ENCODE measurements at places on chromosomes 11 and 22. TPM values are rescaled to one million over a fixed set of nuclear protein-coding genes. Genes with fewer than 3 reads are reported as not detected.

DNA sequence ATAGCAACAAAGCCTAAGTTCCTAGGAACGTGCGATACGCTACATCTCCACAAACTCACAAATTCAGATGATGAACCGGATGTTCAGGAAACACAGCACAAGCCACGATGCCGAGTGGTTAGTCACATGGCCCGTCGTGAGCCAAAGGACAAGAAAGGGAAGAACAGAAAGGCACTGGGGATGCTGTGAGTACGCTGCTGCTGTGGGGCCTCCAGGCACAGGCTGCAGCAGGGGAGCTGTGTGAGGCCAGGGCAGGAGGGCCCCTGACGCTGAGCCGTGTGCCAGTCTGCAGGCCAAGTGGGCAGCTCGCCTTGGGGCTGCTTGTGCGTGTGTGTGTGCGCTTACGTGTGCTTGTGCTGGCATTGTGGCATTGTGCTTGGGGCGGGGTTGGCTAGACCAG lies 89.4 kb downstream of the CTTN start:
- DNase-seq = no peak

Gene FADS1
- 18.7 TPM for total RNA-seq

- DNase-seq = peak; percentile 86
Observed at GRCh38 chr22:17836992-17837742, 62.9 kb upstream of the BID start.

Gene PRR33
- total RNA-seq = not detected

DNA sequence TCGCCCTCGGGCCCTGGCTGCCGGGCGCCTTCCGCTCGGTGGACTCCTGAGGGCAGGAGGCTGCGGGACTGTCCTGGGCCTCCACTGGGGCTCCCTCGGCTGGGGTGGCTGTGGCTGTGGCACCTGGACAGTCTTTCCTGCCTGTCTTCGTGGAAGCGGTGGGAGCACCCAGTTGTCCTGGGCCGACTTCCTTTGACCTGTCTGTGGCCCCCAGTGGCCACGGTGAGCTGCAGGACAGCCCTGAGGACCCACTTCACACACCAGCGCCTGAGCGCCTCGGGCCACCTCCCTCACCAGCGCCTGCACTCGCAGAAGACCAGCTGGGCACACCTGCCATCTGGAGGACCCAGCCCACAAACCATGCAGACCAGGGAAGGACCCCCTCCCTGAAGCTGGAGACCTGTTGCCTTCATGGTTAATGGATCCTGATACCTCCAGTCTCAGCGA lies 1.8 kb upstream of the EPS8L2 start:
- no peak for DNase-seq

GRCh38 chr11:123547180-123547579 lies 107.2 kb downstream of the SCN3B start:
- DNase-seq = no peak

Gene OR56A1
- not detected for total RNA-seq

All from right lobe of liver (tissue), 6 donors.